Epithelial cell of proximal tubule (primary cell): ENCODE measurements at places on chromosomes 5 and 9. TPM values are rescaled to one million over a fixed set of nuclear protein-coding genes. Genes with fewer than 3 reads are reported as not detected.

The LECT2 gene
- not detected in 2 replicates for total RNA-seq

The NTRK2 gene
- total RNA-seq = 0.14 and 0.46 TPM in 2 replicates

DNA sequence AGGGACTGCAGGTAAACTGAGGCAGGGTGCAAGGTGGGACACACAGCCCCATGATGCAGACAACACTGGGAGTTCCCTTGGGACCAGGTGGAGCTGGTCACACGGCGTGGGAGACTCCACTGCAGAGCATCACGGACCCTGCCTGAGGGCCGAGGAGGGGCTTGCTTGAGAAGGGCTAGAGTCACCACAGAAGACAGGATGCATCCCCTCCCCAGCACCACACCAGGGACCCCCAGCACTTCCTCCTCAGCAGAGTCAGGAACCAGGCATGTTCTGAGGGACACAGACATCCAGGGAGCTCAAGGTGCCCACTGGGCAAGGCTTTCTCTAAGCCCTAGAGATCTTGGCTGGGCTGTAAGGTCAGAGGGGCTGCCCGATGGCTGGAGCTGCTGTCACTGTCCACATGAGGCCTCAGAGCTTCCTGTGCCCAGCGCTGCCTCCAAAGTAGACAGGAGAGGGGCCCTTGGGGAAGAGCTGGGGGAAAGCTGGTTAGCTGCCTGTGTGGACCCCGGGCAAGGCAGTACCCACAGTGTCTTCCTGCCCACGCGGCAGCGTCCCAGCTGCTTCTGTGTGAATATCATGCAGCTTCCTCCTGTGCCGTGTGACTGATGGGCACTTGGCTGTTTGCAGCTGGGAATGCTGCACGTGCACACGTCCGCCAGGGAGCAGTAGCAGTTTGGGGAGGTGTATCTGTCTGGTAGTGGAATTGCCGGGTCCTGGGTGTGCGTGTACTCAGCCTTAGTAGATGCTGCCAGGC, 176.6 kb downstream of the CACNA1B start:
- DNase-seq = no peak

- DNase-seq = no peak
Observed at GRCh38 chr5:110333384-110333783, 393.1 kb downstream of the TMEM232 start.

DNA sequence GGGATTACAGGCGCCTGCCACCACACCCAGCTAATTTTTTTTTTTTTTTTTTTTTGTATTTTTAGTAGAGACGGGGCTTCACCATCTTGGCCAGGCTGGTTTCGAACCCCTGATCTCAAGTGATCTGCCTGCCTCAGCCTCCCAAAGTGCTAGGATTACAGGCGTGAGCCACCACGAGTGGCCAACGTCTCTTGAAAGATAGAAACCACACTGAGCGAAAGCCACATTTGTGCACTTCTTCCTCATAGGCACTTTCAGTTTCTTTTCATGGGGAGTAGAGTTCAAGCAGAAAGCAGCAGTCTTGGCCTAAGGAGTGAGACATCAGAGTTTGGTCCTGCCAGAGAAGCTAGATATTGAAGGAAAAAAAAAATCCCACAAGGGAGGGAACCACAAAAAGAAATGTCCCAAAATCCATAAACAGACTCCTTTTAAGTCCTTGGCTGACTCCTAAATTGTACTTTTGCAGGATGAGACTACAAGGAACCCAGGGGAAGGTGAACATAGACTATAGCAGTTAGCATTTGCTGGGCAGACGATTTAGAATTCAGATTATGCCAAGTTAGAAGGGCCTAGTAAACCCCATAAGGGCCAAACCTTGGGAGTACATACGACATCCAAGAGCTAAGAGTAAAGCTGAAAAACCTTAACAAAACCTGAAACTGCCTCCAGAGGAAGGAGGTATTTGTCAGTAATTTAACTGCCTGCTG, 43.9 kb upstream of the GLIPR2 start:
- no peak for DNase-seq
